ENCODE measurements at places on chromosomes 12 and 14.
A peak's percentile ranks its signal among the peaks of the same experiment; 100 is the strongest.

DNA sequence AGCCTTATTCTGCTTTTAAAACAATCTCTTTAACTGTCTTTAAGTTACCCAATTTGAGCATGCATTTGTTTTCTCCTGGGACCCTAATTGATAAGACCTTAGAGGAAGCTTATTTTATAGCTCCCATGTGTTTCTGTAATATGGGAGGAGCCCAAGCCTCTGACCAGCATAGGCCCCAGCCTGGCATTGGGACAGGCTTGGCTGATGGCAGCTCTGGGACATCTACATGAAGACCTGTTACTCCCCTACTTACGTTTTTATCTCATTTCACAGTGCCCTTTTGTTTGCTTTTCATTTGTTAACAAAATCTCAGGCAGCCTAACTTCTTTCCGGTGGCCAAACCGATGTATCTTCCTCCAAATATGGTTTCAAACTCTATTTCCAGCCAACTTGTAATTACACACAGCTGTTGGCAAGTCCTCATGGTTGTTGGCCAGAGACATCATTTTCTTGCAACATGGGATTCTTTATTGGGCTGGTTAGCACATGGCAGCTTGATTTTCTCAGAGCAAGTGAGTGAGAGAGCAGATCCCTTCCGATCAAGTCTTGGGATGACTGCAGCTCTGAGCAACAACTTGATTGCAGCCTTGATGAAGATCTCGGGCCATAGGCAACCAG is 1117.5 kb downstream of the AACS start:
- DNase-seq = no peak

GRCh38 chr14:59215322-59215721 is 26.9 kb downstream of the DAAM1 start:
- no peak for DNase-seq

GRCh38 chr12:131915823-131916222 is 13.3 kb upstream of the PUS1 start:
- no peak for DNase-seq

- no peak for DNase-seq
Observed at GRCh38 chr14:34060651-34060999, 109.8 kb upstream of the EGLN3 start.

- no peak for DNase-seq
Observed at GRCh38 chr12:89892436-89892835, 183.8 kb upstream of the ATP2B1 start.

DNA sequence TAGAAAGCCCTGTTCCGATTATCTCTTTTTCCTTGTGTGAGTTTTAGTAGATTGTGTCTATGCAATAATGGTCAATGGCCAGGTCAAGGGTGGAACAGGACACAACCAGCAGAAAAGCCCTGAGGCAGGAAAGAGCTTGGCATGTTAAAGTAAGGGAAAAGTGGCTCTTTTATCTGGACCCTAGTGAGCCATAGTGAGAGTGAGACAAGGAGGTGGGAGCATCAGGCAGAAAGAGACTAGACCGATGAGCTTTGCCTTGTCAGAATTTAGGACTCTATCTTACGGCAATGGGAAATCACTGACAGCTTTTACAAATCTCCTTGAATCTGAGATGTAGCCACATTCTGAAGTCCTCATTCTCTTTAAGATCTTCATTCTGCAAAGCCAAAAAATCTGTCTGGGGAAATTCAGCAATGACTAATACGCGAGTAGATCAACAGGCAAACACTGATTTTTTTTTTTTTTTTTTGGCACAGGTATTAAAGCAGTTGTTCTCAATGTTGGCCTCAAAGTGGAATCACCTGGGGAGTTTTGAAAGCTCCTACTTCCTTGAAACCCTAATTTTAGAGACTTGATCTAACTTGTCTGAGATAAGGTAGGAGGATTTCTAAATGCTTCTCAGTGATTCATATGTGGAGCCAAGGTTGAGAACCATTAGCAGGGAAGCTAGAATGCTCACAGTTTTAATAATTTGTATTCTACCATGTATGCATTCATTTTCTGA is 33.9 kb downstream of the TMEM19 start:
- DNase-seq = no peak

DNA sequence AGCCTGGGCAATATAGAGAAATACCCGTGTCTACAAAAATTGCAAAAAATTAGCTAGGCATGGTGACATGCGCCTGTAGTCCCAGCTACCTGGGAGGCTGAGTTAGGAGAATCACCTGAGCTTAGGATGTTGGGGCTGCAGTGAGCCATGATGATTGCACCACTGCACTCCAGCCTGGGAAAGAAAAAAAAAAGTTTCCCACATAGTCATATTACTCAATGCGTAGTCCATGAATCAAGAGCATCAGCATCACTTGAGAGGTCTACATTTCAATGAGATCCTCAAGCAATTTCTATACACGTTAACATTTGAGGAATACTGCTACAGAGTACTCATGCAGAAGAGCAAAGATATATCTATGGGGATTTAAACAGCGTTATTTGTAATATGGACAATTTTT is 5.2 kb upstream of the LRRC23 start:
- DNase-seq = no peak

- no peak for DNase-seq
Observed at GRCh38 chr12:90260136-90260535, 551.5 kb upstream of the ATP2B1 start.

GRCh38 chr12:91211866-91212265 is 29.2 kb upstream of the DCN start:
- DNase-seq = no peak

- DNase-seq = no peak
Observed at GRCh38 chr12:120977531-120978295, 630 bp upstream of the HNF1A start.

GRCh38 chr14:99916091-99916383 is 122.8 kb downstream of the EML1 start:
- no peak for DNase-seq

- no peak for DNase-seq
Observed at GRCh38 chr14:77151245-77151644, 9.7 kb upstream of the ZDHHC22 start.

GRCh38 chr14:55938249-55938791 is 179.9 kb upstream of the PELI2 start:
- DNase-seq = no peak

DNA sequence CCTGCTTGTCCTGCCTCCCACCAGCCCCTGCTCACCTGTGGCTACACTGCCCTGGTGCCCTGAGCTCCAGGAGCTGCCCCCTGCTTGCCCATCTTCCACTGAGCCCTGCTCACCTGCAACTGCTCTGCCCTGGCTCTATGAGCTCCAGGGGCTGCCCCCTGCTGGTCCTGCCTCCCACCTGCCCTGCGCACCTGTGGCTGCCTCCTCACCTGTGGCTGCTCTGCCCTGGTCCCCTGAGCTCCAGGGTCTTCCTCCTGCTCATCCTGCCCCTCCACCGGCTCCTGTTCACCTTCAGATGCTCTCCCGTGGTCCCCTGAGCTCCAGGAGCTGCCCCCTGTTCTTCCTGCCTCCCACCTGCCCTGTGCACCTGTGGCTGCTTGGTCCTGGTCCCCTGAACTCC is 247.6 kb downstream of the TMEM121 start:
- no peak for DNase-seq

- DNase-seq = no peak
Observed at GRCh38 chr14:79781882-79782281, 429.4 kb downstream of the DIO2 start.

DNA sequence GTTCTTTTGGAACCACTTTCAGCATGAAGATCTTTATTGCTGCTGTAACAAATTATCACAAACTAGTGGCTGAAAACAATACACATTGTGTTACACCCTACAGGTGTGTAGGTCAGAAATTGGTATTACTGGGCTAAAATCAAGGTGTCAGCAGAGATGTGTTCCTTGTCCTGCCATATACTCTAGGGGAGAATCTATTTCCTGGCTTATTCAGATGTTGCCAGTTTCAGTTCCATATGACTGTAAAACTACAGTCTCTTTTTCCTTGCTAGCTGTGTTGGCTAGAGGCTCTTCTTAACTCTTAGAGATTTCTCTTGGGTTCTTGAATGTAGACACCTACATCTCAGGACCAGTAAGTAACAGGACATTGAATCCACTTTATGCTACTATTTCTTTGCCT is 215.6 kb upstream of the PPFIA2 start:
- DNase-seq = no peak

- peak; percentile 68 for DNase-seq
Observed at GRCh38 chr14:97977651-97978261, 1180.6 kb downstream of the VRK1 start.

DNA sequence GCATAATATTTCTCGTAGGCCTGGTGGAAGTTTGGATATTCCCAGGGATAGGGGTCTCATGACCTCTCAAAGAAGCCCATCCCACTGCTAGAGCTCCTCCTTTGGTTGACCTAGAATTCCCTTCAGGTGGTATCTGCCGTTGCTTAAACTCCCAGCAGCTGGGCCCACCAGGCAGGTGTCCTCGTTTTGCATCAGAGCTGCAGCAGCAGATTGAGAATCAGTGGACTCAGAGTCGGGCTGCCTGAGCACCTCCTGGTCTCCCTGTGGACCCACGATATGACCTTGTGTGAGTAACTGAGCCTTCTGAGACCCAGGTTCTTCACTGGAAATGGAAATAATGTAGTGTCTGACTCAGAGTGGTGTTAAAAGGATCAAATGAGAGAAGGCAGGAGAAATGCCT is 132.7 kb downstream of the PAPOLA start:
- no peak for DNase-seq

GRCh38 chr14:105527826-105528585 is 1.6 kb downstream of the TMEM121 start:
- peak; percentile 76 for DNase-seq

GRCh38 chr12:73226593-73226992 is 954.4 kb downstream of the TRHDE start:
- no peak for DNase-seq

DNA sequence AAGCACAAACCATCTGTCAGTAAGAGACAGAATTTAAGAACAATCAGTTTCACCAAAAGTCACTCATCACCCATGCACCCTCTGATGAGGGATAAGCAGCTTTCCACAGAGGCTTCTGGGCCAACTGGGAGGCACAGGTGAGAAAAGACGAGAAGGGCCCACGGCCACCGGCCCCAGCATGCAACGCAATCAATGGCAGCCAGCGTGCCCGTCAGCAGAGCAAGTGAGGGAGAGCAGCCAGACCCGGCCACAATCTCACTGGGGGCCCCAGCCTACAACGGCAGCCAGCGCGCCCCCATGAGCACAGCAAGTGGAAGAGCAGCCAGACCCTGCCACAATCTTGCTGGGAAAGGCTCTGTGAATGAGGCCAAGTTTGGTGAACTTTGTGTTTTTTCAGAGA is 13.3 kb downstream of the ANKLE2 start:
- no peak for DNase-seq

GRCh38 chr12:21370845-21371449 is 1.8 kb upstream of the IAPP start:
- no peak for DNase-seq

DNA sequence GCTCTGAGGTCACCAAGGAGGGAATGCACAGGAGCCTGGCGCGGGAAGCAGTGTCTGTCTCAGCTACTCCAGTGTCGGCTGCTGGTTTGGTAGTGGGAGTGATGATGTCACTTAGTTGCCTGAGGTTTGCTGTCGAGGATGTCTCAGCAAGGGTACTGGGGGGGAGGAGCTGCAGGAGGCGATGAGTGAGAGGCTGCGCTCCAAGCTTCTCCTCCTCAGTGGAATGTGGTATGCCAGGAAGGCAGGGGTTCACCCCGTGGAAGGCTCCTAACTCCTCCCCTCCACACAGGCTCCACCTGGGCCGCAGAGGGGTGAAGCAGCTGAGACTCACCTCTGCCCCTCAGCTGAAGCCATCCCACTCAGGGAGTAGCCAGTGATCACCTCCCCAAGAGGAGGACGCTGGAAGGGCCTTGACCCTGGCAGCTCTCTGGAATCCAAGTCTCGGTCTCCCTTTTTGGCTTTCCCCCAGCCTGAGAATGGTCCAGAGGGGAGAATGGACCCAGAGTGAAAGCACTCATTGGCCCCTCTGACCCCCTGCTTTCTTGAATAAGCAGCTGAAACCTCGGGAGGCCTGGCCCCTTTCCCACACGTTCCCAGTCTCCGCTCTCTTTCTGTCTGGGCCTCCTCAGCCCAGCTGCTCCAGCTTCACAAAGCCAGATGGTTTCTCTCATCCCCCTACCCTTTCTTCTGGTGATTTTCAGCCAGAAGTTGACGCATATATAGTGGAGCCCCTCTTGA is 178.9 kb upstream of the FKBP4 start:
- no peak for DNase-seq

- no peak for DNase-seq
Observed at GRCh38 chr14:85428926-85429325, 101.0 kb upstream of the FLRT2 start.

GRCh38 chr12:132341318-132342050 is 12.1 kb upstream of the GALNT9 start:
- no peak for DNase-seq

- DNase-seq = no peak
Observed at GRCh38 chr12:66380769-66381535, 78.7 kb downstream of the HELB start.

DNA sequence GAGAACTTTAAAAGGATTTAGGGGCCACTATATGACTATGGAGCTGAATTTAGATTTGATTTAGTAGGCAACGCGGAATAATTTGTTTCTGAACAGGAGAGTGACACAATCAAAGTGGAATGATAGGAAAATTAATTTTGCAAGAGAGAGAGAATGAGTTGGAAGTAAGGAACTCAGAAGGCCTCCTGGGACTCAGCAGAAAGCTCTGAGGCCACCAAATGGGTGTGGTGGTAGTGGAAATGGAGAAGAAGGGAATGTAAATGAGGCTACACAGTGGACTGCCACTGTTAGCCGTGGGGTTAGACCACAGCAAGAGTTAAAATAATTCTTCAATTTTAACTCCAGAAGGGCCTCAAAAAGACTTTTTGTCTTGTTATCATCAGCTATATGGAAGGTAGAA is 102.7 kb downstream of the LRRK2 start:
- DNase-seq = no peak

Data from CD4-positive, alpha-beta T cell treated with Interleukin-15 for 1 hour (primary cell).